Central memory CD4-positive, alpha-beta T cell (primary cell): ENCODE measurements at places on chromosomes 16 and 17.
A peak's percentile ranks its signal among the peaks of the same experiment; 100 is the strongest.

DNA sequence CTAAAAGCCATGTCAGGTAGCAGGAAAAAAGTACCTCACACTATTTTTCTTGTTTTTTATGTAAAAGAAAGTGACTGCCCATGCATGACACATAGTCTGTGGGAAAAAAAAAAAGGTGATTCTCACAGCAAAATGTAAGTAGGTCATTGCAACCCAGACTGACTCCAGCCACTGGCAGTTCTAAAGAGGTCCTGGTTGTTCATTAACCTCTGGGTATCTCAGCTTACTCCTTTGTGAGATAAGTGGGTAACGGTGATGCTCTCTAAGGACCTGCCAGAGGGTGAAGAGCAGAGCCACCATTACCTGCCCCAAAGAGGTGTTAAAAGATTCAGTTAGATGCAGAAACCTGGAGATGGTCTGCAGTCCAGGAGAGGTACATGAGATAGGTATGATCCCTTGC lies 531.9 kb downstream of the GRIN2A start:
- DNase-seq = no peak

DNA sequence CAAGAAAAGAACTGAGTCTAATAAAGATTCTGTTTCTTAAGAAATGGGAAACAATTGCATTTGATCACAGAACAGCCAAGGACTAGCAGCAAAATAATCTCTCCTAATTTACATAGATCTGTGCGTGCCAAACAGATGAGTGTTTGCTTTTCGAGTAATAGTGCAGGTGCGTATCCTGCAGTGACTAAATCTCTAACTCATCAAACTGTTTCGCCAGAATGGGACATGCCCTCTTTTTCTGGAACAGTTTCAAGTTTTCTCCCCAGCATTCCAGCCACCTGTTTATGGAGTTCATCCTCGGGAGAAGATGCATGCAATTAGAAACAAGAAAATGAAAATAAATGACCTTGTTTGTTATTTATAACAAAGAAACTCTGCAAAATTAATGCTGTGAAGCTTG lies 5.7 kb upstream of the TOX3 start:
- no peak for DNase-seq

DNA sequence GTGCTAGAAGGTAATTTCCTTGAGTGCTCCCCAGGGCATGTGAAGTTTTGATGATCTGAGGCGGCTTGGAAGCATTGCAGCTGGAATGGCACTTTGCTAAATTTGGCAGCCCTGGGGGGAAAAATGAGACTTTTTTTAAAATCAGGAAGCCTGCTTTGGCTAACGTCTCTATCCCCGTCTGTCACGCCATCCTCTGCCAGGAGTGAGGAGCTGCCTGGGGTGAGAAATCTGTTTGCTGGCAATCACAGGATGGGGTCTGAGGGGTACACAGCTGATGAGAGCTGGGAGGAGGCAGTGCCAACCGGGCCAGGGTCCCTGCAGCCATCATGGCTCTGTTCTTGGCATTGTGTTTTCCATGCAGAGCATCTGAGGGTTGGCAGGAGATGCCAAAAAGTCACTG lies 2.0 kb downstream of the ABCC12 start:
- DNase-seq = no peak

DNA sequence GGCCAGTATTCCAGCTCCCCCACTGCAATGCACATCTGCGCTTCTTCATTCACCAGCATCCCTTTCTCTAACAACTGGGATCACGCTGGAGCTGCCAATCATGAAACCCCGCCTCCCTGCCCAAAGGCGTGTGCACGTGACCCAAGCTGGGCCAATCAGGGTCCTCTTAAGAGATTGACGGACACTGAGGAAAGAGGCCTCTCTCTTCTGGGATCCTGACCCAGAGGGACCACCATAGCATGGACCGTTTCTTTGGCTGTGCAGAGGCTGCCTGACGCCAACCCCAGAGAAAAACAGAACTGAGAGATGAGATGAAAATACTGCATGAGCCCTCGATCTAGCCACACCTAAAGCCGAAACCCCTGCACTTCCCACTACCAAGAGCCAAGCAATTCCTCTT lies 32.0 kb downstream of the COTL1 start:
- no peak for DNase-seq

DNA sequence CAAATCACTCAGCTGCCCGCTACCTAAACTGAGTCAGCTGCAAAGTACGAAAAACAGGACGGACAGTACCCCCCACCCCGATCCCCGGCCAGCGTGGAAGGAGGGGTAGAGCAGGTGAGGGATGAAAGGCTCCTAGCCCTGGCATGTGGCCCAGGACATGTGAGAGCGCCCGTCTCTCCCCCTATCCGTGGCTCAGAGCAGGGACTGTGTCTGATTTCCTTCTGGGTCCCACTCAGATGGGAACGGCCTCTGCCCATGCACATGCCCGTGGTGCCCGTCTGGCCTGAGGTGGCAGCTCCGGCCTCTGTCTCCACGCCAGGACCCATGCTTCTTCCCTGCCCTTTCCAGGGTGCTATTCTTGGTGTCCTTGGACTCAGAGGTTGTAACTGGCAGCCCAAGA lies 30.2 kb upstream of the RASD1 start:
- DNase-seq = no peak

DNA sequence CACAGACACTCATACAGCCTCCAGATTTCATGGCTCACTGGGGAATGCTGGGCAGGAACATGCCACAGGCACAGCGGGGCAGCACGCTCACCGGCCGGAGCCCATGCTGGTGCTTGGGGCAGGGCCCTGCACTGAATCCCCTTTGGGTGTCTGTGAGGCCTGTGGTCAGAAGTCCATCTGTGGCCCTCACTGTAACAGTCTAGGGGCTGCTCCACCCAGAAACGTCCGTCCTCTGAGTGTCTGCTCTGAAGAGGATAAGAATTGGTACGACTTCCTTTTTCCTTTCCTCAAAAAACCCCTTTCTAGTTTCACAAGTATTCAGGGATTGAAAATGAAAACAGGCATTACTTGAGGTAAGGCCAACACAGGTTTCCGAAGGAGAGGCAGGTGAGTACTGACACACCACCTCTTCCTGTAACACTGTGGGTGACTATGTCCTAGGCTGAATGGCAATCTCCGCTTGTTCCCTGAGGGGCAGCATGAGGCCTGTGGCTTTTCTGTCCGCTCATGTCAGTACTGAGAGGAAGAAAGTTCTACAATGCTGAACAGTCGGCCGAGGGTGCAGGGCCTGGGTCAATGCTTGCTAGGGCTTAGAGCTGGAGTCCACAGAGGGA lies 42.5 kb downstream of the TMEM11 start:
- no peak for DNase-seq

DNA sequence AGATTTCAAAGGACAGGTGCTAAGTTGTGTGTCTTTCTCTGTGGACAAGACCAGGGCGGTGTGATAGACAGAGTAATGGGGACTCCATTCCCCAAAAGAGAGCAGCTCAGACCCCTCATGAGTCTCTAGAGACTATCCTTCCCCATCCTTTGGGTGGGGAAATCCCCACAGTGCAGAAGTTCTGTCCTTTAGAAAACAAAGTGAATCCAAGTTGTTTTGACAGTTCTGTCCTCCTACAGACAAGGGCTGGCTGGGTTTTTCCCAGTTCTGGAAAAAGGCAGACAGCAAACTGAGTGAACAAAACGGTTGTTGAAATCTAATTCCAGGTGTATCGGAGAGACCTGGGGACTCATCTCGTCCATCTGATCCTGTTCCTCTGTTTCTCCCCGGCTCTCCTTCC lies 11.0 kb upstream of the HAS3 start:
- DNase-seq = no peak

DNA sequence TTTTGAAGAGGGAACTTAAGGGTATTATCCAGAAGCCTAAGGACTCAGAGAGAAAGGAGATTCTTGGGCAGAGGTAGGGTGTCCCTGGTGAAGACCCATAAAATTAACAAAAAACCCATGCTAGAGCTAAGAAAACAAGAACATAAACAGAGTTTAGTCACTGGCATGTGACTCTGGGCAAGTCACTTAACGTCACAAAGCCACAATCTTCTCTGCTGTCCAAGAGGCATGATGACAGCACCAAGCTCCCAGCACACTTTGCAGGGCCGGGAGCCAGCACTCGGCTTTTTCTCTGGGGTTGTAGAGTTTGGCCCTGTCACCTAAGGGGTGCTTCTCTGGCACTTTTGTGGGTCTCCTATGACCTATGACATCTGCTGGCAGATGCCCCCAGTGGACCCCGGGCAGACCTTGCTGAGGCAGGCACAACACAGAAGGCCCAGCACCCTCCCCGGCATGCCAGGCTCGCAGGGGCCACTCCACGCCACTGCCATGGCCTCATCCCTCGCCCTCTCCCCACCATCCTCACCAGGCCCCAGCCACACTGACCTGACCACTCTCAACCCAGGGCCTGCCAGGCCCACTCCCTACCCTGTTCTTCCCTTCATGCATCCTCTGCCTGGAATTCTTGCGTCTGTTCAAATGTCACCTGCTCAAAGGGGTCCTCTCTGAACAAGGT lies 69.8 kb downstream of the DYNLRB2 start:
- no peak for DNase-seq

- DNase-seq = no peak
Observed at GRCh38 chr16:3458852-3459361, 15.4 kb downstream of the NAA60 start.

DNA sequence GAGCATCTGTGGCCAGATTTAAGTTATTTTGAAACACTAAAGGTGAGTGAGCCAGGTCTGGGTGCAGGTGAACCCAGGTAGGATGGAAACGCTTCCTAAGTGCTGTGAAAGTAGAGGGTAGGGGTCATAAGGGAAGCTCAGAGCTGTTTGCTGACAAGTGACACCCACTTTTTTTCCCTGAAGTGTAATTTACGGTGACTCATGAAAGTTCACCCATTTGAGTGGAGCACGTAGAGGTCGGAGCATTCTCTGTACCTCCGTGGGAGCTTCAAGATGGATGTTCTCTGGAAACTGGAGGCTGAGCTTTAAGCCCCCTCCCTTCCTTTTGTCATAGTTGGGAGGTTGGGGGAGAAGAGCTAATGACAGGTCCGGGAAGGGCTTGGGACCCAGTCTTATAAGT lies 44.3 kb downstream of the MPRIP start:
- DNase-seq = no peak

DNA sequence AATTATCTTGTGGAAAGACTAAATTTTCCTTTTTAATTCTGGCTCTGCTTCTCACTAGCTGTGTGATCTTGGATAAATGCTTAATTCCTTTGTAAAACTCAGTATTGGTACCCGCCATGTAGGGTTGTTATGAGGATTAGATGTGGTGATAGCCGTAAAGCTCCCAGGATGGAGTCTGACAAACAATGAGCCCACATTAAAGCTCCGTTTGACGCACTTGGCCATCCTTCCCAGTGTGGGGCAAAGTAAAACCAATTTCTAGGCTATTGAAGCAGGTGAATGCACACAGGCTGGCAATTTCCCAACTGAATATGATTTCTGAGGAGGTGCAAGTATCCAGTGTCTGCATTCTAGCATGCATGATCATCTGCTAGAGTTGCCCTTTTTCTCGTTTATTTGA lies 123.6 kb downstream of the MRTFB start:
- no peak for DNase-seq

GRCh38 chr16:24163935-24164334 lies 92.2 kb upstream of the CACNG3 start:
- DNase-seq = no peak

DNA sequence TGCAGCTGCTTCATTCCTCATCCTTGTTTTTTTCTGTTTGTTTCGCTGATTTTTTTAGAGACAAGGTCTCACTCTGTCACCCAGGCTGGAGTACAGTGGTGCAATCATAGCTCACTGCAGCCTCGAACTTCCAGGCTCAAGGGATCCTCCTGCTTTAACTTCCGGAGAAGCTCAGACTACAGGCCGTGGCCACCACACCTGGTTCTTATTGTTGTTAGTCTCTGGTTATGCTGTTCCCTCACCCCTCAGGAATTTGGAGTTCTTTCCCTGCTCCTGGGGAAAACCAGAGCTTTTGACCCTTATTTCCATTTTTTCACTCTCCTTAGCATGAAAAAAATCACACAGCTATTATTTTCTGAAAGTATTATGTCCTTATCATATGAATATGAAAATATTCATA lies 1.8 kb downstream of the ODF4 start:
- no peak for DNase-seq

DNA sequence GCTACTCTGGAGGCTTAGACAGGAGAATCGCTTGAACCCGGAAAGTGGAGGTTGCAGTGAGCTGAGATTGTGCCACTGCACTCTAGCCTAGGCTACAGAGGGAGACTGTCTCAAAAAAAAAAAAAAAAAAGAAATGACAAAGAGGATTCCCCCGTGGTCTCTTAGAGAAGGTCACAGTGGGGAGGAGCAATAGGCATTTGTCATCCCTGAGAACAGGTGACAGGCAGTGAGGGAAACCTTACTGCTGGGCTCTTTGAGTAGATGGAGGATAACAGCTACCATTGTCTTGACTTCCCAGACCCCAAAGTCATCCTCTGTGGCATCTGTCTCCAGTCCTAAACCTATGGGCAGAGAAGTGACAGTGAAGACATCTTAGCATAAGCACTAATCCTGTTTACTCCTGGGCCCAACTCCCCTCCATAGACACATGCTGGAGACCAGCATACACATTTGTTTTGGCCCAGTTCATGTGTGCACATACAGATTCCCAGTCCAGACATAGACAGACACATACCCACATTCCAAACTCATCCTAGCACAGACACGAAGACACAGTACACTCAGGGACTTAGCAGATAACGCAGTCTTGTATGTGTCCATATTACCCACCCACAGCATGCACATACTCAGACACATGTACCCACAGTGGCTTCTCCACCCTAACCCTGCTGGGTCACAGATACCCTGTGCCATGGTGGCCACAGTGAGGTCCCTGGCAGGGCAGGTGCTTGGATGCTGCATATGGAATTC lies 2.7 kb downstream of the ESRP2 start:
- DNase-seq = peak; percentile 5

DNA sequence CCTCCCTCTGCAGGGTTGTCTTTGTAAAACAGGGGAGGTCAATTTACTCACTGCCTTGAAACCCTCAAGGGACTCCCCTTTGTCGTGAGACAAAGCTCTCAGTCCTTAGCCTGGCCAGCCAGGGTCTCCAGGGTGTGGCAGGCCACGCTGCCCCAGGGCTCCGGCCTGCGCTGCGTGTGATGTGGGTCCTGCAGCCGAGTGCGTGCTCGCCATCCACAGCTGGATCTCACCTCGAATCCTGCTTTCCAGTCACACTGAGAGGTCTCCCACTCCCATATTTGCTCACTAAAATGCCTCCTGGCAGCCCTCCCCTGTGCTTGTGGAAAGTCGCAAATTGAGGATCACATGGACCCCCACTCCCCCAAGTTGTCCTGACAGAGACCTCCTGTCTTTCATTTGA lies 10.0 kb upstream of the CLEC18C start:
- no peak for DNase-seq
